ENCODE measurements at places on chromosomes 4 and X.

- DNase-seq = no peak
Observed at GRCh38 chr4:13920901-13921300, 293.4 kb upstream of the BOD1L1 start.

- no peak for DNase-seq
Observed at GRCh38 chrX:46404774-46405173, 140.4 kb downstream of the ZNF674 start.

DNA sequence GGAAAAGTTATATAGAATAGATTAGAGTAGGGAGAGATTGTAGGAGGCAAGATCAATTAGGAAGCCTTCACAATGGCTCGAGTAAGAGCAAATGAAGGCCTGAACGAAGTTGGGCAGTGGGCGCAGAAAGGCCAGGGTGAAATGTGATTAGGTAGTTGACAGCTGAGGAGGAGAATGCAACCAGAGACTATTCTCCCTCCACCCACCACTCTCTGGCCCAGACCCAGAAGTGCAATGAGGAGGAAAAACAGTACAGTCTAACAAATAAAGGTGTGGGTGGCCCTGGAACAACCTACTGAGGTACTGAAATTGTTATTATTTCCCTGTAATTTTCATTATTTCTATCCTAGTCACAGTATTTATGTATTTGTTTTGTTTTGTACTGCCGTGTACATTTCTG lies 176.7 kb downstream of the SLC39A8 start:
- DNase-seq = no peak

DNA sequence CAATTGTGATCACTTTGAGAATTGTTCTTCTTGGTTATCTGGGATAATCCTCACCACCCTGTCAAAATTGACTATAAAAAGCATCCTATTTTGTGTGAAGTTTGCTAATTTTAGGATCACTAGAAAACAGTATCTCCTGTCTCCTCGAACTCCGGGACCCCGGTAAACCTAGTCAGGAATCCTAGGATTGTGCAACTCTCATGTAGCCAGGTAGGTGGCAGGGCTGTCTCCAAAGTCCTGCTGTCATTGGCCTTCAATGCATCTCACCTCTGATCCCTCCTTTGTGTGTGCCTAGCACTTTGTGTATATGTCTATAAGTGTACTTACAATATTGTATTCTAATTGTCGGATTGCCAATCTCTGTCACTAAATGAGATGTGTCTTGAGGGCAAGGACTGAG lies 1564.8 kb downstream of the RPA4 start:
- DNase-seq = no peak

- DNase-seq = no peak
Observed at GRCh38 chr4:42237451-42237850, 85.0 kb upstream of the BEND4 start.

GRCh38 chrX:48520976-48521352 lies 644 bp upstream of the EBP start:
- no peak for DNase-seq
